Stimulated activated CD8-positive, alpha-beta memory T cell treated with anti-CD3 and anti-CD28 coated beads, Interleukin-4, amount 100 ng/mL, for 1 hour (primary cell): ENCODE measurements at places on chromosomes 7 and 10.

DNA sequence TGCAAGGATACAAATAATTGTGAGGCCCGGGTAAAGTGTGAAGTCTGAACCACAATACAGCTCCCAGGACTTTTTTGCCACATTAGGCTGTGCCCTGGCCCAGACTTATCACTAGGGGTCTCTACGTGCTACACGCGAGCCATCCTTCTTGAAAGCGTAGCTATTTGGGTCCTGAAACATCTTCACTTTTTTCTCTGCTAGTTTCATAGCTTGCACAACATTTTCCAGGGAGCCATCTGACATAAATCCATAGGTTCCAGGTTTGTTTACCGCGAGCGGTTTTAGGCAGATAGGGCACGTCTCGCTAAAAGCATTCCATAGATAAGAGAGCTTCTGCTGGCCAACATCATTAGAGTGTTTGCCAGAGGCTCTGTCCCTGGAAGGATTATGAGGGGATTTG, 226.5 kb downstream of the RPS24 start:
- no peak for DNase-seq

- no peak for DNase-seq
Observed at GRCh38 chr7:28618383-28618782, 206.1 kb downstream of the CREB5 start.

DNA sequence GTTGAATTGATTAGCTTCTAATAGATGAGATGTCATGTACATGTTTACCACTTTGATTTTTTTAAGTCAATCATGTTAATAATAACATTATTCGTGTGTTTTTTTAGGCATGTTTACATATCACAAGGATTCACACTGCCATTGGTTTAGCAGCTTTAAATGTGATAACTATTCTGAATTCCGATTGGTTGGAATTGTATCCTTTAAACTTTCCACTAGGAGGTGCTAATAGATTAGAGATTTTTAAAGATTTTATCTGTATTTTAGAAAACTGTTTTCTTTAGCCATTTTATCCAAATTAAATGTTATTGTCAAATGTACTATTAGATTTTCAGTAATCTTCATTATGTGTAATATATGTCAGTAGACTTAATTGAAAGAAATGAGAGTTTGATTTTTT, 83.2 kb downstream of the HECTD2 start:
- no peak for DNase-seq

- DNase-seq, result no peak
Observed at GRCh38 chr10:130174328-130174727, 38.1 kb downstream of the GLRX3 start.

- DNase-seq, result no peak
Observed at GRCh38 chr10:90288391-90288933, 569.4 kb downstream of the HTR7 start.
